ENCODE measurements at places on chromosomes 6 and 20.

DNA sequence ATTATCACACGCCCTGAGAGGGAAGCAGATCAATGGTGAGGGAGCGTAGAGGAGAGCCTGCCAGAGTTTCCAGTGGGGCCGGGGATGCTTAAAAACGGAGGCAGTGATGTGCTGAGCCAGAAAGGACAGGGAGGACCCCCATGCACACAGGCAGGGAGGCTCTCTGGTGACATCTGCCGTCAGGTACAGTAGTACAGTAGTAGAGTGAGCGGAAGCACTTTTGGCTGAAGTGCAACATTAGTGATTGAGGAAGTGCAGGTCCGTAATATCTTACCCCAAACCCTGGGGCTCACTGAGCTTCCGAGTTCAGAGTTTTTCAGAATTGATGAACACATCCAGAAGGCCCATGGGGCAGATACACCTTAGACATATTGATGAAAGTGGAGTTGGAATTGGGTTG, 42.1 kb downstream of the GFRA4 start:
- DNase-seq, result no peak

- no peak for DNase-seq
Measured at GRCh38 chr6:144265061-144265357, 20.1 kb upstream of the UTRN start.

DNA sequence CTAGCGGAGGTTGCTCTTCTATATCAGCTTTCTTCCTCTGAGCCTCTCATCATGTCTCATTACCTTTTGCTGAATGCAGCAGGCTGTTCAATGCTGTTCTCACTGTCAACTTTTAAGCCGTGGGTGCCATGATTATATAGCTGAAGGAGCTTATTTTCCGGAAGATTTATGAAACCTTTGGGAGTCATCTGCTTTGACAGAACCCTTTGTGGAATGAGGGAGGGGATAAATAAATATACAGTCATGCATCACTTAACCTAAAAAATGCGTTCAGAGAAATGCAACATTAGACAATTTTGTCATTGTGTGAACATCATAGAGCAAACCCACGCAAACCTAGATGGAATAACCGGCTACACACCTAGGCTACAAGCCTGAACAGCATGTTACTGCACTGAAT, 102.2 kb upstream of the AKAP12 start:
- no peak for DNase-seq

DNA sequence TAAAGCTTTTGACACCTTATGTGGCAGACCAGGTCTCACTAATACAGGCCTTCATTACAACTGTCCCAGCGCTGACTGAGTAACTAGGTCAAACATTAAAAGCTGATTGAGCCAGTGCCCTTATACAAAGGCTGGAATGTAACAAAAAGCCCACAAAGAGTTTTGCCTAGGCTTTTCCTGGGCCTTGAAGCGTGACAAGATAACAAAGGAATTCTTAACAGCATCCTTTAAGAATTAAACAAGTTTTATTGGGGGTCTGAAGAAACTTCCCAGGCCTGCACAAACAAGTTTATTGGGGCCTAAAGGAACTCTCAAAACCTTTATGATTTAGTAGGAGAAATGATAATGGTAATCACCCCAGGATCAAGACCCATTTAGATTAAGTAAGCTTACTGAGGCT, 267.6 kb upstream of the FAM83B start:
- no peak for DNase-seq

GRCh38 chr6:119533603-119534279, 184.2 kb upstream of the MAN1A1 start:
- no peak for DNase-seq

DNA sequence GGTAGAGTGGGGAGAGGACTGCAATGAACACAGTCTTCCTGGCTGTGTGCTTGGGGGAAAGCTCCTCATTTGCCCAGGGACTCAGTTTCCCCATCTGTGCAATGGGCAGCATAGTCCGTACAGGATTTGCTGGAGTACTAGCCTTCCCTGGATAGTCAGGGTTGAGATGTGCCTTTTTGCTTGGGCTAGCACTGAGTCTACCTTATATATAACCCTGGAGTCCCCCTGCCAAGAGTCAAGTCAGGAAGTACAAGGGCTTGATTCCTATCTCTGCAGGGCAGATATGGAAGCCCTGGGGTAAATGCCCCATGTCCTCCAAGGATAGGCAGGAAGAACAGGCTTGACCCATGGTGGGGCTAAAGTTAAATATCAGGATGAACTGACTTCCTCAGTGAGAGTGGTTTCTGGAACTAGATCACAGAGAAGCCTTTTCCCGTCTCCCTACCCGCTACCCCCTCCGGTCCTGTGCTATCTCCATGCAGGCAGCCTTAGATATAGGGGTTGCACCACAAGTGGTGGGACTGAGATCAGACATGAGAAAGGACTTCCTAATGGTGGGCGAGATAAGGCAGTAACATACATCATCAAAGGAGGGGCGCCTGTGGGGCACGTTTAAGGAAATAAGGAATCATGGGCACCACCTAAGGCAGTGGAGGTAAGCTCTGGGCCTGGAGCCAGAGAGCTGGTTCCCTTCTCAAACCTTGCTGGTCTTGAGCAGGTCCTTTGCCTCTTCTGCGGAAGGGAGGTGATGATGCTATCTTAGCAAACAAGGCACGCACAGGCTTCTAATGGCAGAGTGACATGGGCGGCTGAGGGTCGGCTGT, 157.9 kb downstream of the MRPL14 start:
- no peak for DNase-seq

GRCh38 chr6:36050947-36051710, 23.5 kb downstream of the MAPK14 start:
- no peak for DNase-seq

DNA sequence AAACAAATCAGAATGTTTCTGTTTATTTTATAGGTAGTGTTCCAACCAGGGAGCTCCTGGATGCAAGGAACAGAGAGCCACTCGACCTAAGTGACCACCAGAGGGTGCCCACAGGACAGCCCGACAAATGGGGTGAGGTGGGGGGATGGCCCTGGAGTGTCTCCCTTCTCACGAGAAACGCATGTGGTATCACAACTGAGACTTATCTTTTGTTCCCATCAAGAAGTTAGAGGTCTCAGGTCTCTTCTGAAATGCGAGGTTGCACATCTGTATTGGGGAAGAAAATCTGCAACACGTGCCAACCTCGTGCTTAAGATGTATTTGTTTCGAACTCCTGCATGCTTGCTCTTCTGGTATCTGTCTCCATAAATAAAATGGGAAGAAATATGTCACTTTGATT, 104.0 kb downstream of the ISM1 start:
- no peak for DNase-seq

DNA sequence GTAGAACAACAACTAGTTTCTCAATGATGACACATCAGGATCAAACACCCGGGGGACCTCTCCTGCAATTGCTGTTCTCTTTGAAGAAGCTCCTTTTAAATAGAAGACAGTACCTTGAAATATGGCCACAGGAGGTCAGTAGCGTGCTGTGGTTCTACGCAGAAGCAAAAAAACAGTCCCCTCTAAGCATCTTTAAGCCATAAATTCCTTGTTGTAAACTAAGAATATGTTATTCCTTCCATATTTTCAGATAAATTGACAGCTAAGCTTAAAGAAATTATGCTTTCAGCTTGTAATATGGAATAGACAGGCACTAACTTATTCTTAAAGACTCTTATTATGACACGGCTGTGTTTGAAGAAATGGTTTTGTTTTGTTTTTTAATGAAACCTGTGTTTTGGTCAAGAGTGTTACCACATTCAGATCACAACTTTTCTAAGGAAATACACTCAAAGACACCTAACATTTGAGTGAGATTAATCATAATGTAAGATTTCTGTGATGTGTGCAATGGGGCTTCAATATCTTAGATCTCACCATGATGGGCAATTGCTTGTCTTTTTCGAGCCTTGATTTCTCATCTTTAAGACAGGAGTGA, 49.7 kb upstream of the IL20RA start:
- DNase-seq, result peak; percentile 13

DNA sequence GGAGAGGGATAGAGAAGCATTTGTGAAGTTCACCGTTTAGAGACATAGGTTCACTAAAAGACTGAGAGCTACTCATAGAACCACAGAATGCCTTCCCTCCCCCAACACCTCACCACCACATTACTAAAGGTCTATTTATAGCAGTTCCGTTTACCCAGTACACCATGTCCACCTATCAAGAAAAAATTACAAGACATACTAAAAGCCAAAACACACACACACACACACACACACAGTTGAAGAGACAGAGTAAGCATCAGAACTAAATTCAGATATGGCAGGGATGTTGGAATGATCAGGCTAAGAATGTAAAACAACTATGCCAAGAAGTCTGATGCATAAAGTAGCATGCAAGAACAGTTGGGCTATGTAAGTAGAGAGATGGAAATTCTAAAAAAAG, 52.3 kb downstream of the SLC22A3 start:
- DNase-seq, result no peak

DNA sequence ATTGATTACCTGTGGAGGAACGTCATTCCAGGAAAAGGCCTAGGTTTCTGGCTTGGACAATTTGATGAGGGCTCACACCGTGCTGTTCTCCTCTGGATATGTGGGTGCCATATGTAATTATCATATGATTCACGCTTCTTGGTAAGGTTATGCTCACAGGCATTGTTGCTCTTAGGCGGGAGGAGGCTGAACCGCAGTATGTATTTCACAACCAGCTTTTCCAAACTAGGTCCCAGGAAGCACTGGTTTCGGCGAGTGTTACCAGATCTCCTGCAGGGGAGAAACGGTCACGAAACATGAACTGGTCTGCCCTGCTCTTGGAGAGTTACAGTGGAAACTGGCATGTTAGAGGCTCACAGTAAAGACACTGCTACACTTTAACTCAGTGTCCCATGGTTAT, 793 bp upstream of the FAM50B start:
- DNase-seq, result no peak

GRCh38 chr6:129686941-129687627, 22.9 kb downstream of the ARHGAP18 start:
- DNase-seq, result no peak

DNA sequence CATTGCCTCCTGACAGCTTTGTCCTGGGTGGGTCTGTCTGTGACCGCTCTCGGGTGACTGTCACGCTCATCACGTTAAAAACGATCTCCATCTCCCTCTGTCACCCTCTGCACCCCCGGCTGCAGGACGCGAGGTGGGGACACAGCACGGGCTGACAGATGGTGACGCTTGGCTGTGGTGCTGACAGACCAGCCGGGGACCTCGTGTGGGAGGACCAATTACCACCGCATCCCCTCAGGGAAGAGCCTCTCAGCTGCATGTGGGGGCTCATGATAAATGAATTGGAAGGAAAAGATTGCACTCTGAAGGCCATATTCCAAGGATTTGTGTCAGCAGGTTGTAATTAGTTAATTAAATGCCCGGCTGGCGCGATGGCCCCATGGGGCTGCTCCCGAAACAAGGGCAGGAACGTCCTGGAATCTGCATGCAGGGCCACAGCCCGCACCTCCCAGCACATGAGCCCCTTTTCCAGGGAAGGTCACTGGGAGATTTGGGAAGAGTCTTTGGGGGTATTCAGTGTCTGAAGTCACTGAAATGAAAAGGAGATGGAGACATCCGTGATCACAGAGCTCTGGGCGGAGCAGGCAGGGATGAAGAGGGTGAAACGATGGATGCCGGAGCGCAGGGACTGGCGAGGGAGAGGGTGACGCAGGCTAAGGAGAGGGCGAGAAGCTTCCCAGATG, 87.1 kb downstream of the ERMARD start:
- peak; percentile 2 for DNase-seq

- no peak for DNase-seq
Measured at GRCh38 chr20:10654250-10654610, 19.6 kb downstream of the JAG1 start.

DNA sequence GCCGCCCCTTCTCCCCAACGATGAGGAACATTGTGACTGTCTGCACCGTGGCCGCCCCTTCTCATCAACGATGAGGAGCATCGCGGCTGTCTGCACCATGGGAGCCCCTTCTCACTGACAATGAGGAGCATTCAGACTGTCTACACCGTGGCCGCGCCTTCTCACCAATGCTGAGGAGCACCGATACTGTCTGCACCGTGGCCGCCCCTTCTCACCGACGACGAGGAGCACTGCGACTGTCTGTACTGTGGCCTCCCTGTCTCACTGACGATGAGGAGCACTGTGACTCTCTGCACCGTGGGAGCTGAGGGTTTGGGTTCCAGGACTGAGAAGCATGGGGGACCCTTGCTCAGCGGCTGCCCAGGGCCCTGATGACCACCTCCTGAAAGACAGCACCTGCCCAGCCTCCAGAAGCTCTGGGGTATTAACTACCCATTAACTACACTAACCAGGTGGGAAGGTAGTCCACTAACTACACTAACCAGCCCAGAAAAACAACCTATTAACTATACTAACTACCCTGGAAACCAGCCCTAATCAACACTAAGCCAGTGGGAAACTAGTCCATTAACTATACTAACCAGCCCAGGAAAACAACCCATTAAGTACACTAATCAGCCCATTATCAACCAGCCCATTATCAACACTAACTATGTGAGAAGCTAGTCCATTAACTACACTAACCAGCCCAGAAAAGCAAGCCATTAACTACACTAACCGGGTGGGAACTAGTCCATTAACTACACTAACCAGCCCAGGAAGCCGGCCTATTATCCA, 116.9 kb downstream of the TAF4 start:
- no peak for DNase-seq

- no peak for DNase-seq
Measured at GRCh38 chr20:16904751-16905150, 156.6 kb downstream of the OTOR start.

DNA sequence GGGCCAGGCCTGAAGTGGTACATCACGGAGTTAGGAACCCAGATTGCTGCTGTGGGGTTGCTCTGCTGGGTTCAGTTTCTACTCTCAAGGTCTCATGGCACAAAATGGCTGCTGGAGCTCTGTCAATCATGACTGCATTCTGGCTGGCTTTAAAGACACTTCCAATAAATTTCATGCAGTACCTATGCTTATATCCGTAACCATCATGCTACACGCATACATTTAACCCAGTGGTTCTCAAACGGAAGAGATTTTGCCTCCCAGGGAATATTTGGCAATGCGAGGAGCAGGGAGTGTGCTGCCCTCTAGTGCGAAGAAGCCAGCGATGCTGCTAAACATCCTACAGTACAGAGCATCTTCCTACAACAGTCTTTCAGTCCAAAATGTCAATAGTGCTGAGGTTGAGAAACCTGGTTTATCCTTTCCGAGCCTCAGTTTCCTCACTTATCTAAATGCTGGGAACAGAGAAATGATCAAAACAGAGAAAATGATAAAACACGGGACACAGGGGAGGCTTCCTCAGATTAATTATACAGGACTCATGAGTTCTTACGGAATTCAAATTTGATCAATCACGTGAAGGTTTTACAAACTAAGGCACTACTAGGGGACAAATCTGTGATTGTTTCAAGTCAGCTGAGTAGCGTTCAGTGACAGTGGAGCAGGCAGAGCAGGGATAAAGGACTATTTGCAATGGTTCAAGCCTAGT, 9.6 kb upstream of the SLC2A10 start:
- no peak for DNase-seq

- no peak for DNase-seq
Measured at GRCh38 chr6:127053032-127053874, 65.2 kb upstream of the RSPO3 start.

DNA sequence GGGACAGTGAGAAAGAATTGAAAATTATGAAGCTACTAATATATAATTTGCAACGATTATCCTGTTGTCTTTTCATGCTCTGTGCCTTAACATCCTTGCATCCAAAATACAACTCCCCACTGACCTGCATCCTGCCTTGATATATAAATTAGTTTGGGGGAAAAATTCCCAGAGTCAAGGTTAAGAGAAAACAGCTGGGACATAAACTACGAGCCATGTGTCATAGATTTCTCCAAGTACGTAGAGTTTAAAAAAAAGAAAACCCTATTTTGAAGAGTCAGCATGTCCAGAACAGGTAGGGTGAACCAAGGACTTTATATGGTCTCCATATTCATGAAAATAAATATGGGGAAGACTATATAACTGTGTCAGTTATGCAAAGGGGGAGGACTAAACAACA, 123.8 kb upstream of the MARCKS start:
- no peak for DNase-seq

All from 8988T (cell line).